ENCODE measurements at places on chromosomes 2 and 18. TPM values are rescaled to one million over a fixed set of nuclear protein-coding genes. Genes with fewer than 3 reads are reported as not detected.

The ATP8B1 gene
- not detected for total RNA-seq

The TUBA4B gene
- total RNA-seq = not detected

The FBXO36 gene
- 1.3 TPM for total RNA-seq

The FAM110C gene
- 2.1 TPM for total RNA-seq

The EML6 gene
- 2.4 TPM for total RNA-seq

The FAM228A gene
- total RNA-seq = 0.14 TPM

The DSG1 gene
- total RNA-seq = not detected

The IL1F10 gene
- total RNA-seq = not detected

The DHX57 gene
- total RNA-seq = 14.8 TPM

The AKAIN1 gene
- not detected for total RNA-seq

The PAX8 gene
- 0.35 TPM for total RNA-seq

The PPIG gene
- 55.3 TPM for total RNA-seq

The ATL2 gene
- 46.3 TPM for total RNA-seq

The KLHL41 gene
- total RNA-seq = not detected

The ANKRD30B gene
- total RNA-seq = not detected

The COL5A2 gene
- 2.9 TPM for total RNA-seq

The WDR54 gene
- 173 TPM for total RNA-seq

The CAD gene
- total RNA-seq = 85.2 TPM

The PDCD1 gene
- total RNA-seq = 22.5 TPM

The FN1 gene
- total RNA-seq = 0.16 TPM

The ZNF396 gene
- total RNA-seq = 0.86 TPM

The BOLL gene
- not detected for total RNA-seq

The SH3RF3 gene
- 1.0 TPM for total RNA-seq

Data from activated naive CD4-positive, alpha-beta T cell treated with anti-CD3 and anti-CD28 coated beads, Interleukin-2, amount 50 U/mL, for 72 hours (primary cell).